ENCODE measurements at places on chromosomes 5 and 9.
A peak's percentile ranks its signal among the peaks of the same experiment; 100 is the strongest.

DNA sequence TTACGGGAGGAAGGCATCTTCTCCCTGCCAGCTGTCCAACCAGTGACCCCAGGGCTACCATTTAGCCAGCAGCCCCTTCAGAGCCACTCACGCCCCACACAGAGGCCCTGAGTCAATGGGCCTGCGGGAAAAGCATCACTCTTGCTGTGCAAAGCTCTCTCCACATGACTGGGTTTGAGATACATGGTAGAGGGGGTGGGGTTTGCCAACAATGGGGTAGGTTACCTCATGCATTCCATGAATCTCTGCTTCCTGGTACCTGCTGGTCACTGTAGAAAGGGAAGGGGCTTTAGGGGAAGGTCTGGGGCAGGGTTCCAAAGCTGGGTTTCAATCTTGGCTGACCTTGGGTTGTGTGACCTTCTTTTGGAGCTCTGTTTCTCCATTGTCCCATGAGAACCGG is 22.9 kb upstream of the TTLL11 start:
- no peak for DNase-seq

DNA sequence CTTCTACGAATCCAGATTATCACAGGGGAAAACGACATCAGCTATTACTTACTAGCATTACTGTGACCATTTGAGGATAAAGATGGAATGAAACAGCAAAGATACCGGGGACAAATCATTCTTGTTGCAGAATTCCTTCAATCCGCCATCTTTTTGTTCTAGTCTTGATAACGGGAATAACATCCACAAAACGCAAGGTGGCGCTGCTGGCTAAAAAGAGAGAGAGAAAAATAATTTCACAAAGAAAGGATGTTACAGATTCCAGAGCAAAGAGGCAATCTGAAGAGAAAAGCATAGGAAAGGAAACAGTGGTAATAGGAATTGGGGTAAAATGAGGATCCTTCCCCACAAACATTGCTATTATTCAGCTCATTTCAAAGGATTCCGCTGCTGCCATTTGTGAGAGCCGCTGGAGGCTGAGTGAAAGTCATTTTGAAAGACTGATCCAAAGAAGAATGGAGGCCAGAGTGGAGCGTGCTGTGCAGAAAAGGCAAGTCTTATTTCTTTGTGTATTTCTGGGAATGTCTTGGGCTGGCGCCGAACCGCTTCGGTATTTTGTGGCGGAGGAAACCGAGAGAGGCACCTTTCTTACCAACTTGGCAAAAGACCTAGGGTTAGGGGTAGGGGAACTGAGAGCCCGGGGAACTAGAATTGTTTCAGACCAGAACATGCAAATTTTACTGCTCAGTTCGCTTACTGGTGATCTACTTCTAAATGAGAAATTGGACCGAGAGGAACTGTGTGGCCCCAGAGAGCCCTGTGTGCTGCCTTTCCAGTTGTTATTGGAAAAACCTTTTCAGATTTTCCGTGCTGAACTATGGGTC is at the start of gene PCDHB7:
Gene PCDHB7 (plus strand): TSS at position 264 of the 824 bp plus-strand sequence. CDS start 192 bp downstream, at position 456.
- DNase-seq, result peak; percentile 66

DNA sequence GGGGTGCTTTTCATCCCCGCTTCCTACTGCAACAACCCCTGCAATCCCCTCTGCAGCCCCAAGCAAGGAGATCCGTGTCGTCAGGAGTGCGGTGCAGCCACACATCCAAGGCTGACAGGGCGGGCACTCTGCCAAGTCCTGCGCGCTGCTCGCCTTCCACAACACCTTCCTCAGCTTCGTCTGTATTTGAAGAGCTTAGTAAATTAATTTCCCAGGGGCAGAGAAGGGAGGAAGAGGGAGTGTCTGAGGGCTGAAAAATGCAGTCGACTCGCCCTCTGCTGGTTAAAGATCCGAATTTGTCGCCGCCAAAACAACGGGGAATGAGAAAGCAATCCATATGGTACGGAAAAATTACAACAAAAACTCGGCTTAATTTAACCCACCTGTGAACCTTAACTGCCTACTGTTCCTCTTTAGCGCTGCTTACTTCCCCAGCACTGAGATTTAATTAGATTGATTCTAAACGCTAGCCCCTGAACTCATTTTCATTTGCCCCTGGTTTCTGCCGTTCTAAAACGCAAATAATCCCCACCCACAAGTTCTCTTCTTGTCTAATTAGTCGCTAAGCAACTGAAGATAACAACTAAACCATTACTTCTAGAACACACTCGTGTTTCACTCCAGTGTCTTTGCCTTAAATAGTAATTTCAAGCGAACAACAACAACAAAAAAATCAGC is 10.9 kb upstream of the PCDHB1 start:
- DNase-seq, result peak; percentile 79

DNA sequence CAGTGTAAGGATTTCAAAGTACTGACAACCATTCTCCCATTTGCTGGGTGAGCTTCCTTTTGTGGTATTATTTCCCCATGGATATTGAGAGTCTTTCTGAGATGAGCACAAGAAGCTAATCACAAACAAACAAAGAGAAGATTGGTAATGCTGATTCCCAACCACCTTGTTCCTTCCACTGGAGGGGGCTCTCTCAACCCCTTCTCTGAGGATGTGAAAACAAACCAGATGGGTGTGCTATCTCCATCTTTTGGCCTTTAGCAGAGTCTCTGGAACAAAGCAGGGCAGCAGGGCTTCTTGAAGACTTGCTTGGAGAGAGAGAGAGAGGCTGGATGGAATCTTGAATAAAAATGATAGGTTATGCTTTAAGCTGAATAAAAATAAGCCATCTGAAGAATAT is 576.7 kb upstream of the ZNF462 start:
- DNase-seq, result peak; percentile 31

GRCh38 chr9:3768712-3769457 is 243.1 kb upstream of the RFX3 start:
- DNase-seq, result no peak

All from Daoy (cell line).